ENCODE measurements at places on chromosomes 16 and 17.

DNA sequence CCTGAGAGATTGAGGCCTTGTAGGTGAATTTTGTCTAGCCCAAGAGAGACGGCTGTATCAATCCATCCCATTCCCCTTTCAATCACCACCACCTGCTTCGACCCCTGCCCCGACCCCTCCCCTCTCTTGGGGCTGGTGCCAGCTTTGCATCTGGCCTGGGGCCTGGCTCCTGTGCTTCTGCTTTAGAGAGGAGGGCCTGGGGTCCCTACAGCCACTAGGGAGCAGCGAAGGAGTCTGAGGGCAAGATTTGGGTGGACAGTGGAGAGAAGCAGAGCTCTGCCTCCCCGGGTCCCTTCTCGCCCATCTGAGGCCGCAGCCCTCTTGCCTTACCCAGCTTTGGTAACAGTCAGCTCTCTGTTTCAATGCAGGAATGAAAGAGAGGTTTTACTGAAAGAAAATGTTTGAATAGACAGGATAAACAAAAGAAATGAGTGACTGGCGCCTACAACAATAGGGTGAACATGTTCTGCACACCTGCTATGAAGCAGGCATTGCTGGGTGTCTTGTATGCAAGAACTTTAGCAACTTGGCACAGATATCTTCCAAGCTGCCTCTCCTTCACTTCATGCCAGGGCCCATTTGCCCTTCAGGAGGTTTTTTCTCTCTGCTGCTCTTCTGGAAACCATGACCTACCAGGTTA is 57.4 kb downstream of the SLC47A1 start:
- DNase-seq: no peak

DNA sequence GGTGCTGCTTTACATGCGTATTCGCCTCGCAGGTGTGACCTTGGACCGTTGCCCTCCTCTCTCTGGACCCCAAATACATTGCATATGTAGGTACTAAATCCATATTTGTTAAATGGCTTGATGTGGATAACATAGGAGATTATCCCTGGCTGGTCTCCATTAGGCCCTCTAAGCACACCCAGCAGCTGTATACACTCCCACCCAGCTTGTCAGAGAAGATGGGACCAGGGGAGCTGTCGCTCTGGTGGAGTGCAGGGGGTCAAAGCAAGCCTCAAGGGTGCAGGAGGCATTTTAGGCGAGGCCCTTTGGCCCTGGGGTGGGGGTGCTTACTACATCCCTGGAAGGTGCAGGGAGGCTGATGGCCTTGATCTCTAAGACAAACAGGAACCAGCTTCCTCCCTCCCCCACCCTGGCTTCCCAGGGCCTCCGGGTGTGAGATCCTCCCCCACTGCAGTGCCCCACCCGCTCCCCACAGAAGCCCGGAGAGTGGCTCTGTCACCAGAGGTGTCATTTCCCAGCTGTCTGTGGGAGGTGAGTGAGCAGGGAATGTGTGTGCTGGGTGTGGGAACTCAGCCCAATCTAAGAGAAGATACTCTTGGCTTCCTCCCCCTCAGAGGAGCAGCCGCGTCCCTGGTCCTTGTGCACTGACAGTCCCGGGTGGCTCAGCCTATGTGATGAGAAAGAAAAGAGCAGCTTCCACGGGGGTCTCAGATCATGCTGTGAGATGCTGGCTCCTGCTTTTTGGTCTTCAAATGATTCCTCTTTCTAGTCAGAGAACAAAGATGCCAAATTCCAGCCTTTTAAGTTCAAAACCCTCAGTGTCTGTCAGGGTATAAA is 1.4 kb upstream of the VAMP2 start:
- peak; percentile 43 for DNase-seq

DNA sequence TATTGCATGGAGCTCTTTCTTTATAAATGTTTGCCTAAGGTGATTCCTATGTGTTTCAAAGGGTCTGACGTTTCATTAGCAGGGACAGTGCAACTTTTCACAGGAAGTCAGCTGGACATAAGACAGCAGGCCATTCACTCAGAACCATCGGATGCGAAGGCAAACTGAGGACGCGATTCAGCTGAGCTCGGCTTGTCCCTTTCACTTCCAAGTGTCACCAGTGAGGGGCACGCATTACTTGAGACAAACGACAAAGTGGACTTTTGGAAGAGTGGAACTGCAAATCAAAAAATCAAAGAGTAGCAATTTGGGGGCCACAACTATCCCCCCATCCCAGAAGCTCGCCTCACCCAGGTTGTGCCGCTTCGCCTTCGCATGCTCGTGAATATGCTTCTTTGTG is 14.6 kb downstream of the USP22 start:
- DNase-seq: no peak

DNA sequence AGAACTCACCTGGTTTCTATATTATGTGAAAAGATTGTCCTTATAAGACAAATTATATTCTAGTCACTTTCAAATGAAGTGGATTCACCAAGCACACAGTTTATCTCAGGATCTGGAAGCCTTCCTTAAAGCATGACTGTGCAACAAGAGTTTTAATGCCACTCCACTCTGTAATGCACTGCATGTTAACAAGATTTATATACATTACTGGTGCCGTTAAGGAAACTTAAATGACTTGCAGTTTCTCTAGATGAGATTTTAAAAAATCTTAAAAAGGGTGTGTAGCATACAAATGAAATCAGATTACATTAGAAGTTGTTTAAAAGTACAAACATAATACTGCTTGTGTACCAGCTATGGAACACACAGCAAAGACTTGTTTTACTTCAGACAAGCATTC is 150.8 kb downstream of the SNX11 start:
- no peak for DNase-seq

- DNase-seq: no peak
Measured at GRCh38 chr16:88331989-88332920, 50.5 kb upstream of the ZNF469 start.

GRCh38 chr16:57385083-57385482 is 12.8 kb downstream of the CX3CL1 start:
- DNase-seq: no peak

- no peak for DNase-seq
Measured at GRCh38 chr16:71709229-71709781, 15.2 kb downstream of the PHLPP2 start.

Data from stimulated activated CD8-positive, alpha-beta memory T cell treated with anti-CD3 and anti-CD28 coated beads, Interleukin-7, amount 100 ng/mL, for 1 hour (primary cell).